H1 (cell line): ENCODE measurements at places on chromosomes 7 and 10.

GRCh38 chr7:103773726-103774125 lies 215.7 kb downstream of the RELN start:
- DNase-seq: no peak

DNA sequence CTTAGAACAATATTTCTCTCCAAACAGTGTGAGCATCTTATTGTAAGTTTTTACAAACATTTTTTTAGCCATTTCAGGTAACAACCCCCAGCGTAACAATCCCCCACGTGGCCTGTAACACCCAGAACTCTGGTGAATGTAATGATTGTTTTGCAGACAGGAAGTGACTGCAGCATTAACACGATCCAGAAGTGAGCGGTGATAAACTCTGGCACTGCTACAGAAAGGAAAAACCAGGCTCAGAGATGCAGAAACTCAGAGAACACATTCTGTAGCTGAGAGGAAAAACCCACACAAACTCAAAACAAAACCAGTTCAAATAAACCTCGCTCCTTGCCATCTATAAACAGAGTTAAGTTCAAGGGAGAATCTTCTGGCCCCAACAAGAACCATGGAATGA lies 285.7 kb downstream of the FGFR2 start:
- DNase-seq: no peak

- no peak for DNase-seq
Observed at GRCh38 chr10:52319926-52320325, 5.8 kb downstream of the DKK1 start.

DNA sequence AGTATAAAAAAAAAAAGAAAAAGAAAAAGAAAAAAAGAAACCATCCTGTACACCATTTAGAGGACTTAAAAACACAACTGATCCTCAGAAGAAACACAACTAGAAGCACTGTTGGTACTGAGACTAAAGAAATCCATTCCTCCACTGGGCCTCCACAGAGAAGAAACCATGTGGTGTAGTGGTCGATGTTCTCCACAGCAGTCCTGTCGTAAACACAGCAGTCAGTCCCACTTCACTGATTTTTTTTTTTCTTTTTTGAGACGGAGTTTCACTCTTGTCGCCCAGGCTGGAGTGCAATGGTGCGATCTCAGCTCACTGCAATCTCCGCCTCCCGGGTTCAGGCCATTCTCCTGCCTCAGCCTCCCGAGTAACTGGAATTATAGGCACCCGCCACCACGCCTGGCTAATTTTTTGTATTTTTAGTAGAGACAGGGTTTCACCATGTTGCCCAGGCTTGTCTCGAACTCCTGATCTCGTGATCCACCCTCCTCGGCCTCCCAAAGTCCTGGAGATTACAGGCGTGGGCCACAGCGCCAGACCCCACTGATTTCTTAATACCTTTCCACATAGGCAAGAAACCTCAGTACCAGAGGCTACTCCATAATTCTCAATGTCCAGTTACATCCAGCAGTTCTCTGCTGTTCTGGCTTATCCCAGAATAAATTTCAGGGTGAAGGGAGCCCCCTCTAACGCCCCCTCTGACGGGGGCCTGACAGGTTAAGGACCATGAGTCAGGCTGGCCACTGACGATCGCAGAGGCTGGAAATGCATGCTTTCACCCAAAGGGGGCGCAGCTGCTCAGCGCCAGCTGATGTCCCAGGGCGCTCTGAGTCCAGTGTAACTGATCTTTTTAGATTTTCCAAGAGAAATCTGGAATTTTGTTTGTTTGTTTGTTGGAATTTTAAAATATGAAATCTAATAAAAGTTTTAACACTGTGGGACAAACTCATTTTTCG lies 24.8 kb upstream of the FFAR4 start:
- peak; percentile 83 for DNase-seq

GRCh38 chr10:30199376-30200016 lies 140.1 kb upstream of the JCAD start:
- DNase-seq: no peak

DNA sequence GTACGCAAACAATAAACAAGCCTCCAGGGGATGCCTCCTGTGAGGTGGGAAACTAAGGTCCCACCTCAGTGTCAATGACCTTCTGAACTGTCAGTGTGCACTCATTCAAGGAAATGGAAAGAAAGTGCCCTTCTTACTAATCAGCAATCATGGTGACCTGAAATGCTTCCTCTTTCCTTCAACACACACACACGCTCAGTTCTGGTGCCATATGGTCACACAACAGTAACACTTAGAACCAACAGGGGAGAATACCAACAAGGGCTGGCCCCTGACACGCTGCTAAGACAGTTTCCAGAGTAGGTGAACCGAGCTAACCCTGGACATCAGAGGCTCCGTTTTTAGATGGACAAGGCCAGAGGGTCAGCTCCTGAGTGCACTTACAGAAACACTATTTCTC lies 42.1 kb upstream of the EFCAB10 start:
- no peak for DNase-seq

GRCh38 chr7:28354601-28355402 lies 57.5 kb upstream of the CREB5 start:
- no peak for DNase-seq
